ENCODE measurements at places on chromosomes 1 and 21.

DNA sequence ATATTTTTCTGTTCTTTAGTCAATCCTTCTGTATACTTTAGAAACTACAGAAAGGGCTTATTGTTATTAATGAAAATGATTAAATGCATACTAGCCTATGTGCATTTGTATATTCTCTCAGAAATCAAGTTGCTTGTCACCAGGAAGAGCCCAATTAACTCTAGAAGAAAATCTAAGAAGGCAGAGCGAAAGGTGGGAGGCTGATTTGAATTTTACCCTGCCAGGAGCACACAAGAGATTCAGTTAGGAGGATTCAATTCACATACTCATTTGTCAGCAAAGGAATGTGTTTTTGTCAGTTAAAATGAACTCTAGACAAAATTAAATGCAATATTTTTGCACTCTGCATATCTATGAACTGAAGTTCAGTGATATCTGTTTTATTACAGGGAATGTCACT lies 411.8 kb downstream of the KCNT2 start:
- no peak for DNase-seq

DNA sequence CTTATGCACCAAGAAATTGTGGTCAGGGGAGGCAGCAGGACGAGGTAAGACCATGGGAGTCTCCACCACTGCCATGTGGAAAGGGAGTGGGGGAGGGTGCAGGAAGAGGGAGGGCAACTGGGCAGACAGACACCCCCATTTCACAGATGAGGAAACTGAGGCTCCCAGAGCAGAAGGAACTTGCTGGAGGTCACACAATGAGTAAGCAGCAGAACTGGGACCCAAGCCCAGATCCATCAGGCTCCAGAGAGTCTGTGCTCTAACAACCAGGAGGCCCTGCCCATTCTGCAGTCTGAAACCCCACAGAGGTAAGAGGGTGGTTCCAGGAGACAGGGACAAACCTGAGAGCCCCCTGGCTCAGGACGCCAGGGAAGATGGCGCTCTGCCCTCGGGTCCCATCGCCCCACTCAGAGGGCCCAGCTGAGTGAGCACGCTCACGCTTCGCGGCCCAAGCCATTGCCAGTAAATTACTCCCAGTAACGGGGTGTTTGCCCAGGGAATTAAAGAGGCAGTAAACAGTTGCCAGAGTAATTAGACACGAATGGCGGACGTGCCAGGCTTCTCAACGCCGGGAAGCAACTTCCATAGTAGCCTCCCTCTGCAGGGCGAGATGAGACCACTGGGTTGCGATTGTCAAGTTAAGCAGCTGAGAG lies 59.2 kb downstream of the MATN1 start:
- DNase-seq: no peak

DNA sequence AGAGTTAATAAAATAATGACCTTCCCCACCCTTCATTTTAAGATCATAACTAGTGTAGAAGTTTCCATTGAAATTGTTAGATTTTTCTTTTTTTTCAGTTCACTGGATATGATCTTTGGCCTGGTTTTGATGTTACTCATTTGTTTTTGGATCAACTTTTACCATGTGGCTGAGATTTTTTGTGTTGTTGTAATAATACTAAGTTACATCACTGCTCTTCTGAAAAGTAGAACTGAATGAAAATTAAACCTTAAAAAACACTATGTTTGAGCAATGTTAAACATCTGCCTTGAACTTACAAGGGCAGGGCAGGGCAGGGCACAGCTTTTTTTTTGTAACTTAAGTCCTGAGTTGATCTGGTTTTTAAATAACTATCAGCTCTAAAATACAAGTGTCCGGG lies 204.8 kb upstream of the ADAMTS5 start:
- no peak for DNase-seq

- DNase-seq: no peak
Observed at GRCh38 chr21:45378258-45378966, 26.6 kb upstream of the COL18A1 start.

- DNase-seq: peak; percentile 21
Observed at GRCh38 chr1:224253721-224254120, 70.7 kb downstream of the DEGS1 start.

DNA sequence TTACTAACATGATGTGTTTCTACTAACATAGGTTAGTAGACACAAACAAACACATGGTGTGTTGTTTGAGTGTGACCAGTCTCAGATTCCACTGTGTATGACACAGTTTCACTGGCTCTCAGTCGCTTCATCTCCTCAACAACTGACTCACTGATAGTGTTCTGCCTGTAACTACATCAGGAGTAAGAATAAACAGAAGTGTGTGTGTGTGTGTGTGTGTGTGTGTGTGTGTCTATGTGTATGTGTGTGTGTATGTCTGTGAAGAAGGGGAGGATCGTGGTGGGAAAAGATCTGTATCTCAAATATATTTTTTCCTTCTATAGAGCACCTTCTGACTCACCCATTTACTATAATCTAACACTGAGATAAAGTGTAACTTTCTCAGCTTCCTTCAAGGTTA lies 391.0 kb downstream of the PTPRC start:
- DNase-seq: peak; percentile 64

GRCh38 chr21:42561762-42562650 lies 48.4 kb downstream of the SLC37A1 start:
- DNase-seq: peak; percentile 17

DNA sequence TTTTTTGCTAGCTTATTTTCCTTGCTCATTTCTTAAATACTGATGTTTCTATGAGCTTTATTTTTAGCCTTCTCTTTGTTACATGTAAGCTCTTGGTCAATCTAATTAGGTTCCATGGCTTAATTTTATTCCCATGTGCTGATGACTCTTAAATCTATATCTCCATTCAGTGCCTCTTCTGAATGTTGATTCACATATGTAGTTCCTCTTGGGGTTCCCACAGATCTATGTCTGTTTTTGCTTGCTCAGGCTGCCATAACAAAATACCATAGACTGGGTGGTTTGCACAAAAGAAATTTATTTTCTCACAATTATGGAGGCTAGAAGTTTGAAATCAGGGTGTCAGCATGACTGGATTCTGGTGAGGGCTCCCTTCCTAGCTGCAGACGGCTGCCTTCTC lies 58.3 kb upstream of the PLA2G4A start:
- no peak for DNase-seq

- DNase-seq: no peak
Observed at GRCh38 chr1:214923278-214923915, 159.1 kb upstream of the KCNK2 start.

DNA sequence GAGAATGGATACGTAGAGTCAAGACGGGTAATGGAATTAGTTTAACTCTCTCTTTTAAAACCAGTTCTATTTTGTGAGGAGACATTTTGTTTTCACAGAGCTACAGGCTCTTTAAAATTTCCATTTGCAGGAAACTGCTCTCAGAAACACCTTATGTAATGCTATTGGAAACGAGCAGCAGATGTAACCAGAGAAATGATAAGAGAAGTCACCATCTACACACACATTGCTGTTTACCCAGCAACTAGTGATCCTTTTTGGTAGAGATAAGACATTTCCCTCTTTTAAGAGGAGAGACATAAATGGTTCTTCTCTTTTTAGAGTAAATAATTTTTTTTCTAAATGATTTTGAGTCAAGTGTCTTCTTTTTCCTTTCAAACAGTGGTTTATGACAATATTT lies 80.6 kb downstream of the KCTD3 start:
- no peak for DNase-seq

- no peak for DNase-seq
Observed at GRCh38 chr1:234875953-234876855, 252.4 kb downstream of the TOMM20 start.

GRCh38 chr21:32114419-32115035 lies 164.3 kb downstream of the MIS18A start:
- no peak for DNase-seq

GRCh38 chr1:153842006-153842471 lies 66.8 kb downstream of the SLC27A3 start:
- no peak for DNase-seq

DNA sequence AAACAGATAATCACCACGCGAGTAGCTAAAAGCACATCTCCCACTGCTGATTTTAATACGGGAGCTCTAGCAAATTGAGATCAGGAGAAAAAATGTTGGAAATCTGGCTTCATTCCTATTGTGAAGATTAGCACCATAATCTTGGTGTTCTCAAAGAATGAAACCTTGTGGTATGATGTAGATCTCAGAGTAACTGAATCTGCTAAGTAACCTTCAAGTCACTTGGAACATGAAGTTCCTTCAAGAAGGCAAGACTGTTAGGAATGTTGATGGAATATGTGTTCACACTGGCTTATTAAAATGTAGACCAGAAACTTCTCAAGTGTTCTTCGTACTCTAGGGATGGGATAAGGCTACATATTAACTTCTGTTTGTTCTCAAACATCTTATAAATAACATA lies 117.4 kb upstream of the CHRM3 start:
- DNase-seq: no peak

GRCh38 chr1:32035119-32035518 lies 21.5 kb downstream of the KHDRBS1 start:
- no peak for DNase-seq
